Cardiac ventricle fibroblast (primary cell): ENCODE measurements at places on chromosomes 11 and 22. TPM values are rescaled to one million over a fixed set of nuclear protein-coding genes. Genes with fewer than 3 reads are reported as not detected.

Gene SPON1
- 109 and 117 TPM in 2 replicates for total RNA-seq

Gene BDNF
- 0.37 and 0.64 TPM in 2 replicates for total RNA-seq

Gene MS4A15
- total RNA-seq, result not detected in 2 replicates

Gene USP35
- 8.2 and 11.6 TPM in 2 replicates for total RNA-seq

Gene ZBTB16
- total RNA-seq, result 58.3 and 70.3 TPM in 2 replicates

Gene GNAZ
- 0.06 and 0.20 TPM in 2 replicates for total RNA-seq

Gene ADAMTS8
- 0.10 and 0.56 TPM in 2 replicates for total RNA-seq

Gene TRIM51
- not detected in 2 replicates for total RNA-seq

Gene TTC36
- 0.20 TPM in 1 of 2 replicates, not detected in the other for total RNA-seq

Gene MYO18B
- total RNA-seq, result under 0.01 TPM in 1 of 2 replicates, not detected in the other

Gene RSF1
- 35.9 and 40.1 TPM in 2 replicates for total RNA-seq

Gene FAM83F
- not detected in 2 replicates for total RNA-seq

Gene OR10D3
- total RNA-seq, result not detected in 2 replicates

Gene OR6T1
- not detected in 2 replicates for total RNA-seq
